NCI-H524 (cell line): ENCODE measurements at places on chromosomes 12 and 14.
A peak's percentile ranks its signal among the peaks of the same experiment; 100 is the strongest.

DNA sequence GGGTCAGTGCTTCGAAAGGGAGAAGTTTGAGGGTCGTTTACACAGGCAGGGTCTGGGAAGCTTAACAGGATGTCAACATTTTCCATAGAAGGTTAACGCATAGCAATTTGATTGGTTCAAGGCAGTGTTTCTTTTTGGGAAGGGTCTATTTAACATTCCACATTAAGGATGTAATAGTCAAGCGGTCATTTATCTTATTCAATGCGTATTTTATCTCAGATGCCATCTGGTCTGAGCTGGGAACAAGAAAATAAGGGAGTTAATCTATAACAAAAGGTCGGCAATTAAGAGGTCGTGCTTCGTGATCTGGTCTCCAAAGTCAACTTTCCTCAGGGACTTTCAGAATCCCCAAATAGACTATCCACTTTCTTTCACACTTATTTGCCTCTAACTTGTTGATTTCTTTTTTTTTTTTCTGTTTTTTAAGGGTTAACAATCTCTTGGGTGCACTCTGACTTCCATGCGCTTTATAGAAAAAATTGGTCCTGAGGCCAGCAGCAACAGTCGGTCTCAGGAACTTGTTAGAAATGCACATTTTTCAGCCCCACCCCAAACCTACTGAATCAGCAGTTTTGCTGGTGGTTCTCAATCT, 550 bp upstream of the RESF1 start:
- DNase-seq: peak; percentile 13

GRCh38 chr12:88510843-88511242, 69.4 kb downstream of the KITLG start:
- no peak for DNase-seq

GRCh38 chr12:5830111-5830510, 114.9 kb downstream of the ANO2 start:
- DNase-seq: no peak

GRCh38 chr12:15644700-15645099, 144.5 kb downstream of the EPS8 start:
- DNase-seq: no peak

- no peak for DNase-seq
Measured at GRCh38 chr14:33699300-33699983, 251.4 kb downstream of the EGLN3 start.

GRCh38 chr12:45216230-45216982, 511 bp downstream of the ANO6 start:
- DNase-seq: peak; percentile 23

DNA sequence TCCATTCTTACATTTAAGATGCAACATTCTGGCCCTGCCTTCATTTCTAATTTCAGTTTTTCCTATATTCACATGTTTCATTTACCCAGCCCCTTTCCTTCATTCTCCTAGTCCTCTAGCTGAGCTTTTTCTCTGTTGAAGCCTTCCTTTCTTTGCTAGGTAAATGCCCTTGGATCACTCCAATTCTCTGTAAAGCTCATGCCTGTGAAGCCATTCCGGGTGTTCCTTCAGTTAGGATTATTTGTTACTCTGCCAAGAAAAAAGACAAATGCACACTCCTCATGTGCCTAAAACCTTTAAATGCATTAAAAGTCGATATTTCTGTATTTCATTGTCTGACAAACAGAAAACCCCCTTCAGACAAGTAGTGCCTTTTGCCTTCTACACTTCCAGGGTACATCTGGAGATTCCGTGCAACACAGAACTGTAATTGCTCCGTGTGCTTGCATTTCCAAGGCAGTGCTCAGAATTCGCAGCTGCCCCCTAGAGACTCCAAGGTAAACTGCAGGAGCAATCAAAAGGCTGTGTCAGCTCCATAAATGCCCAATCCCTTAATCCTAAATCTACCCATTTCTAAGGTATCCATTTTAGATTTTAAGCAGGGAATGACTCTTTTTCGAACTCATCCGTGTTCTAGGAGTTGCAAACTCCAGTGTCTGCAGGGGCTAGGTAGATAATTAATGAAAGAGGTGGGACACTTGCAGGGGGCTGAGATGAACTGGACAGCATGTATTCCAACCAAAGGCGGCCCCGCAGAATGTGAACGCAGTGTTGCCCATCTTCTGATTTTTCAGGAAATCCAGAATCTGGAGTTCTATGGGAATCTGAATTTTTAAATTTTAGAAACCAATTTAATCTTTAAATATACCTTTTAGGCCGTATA, 320.2 kb downstream of the GRIN2B start:
- no peak for DNase-seq

- DNase-seq: no peak
Measured at GRCh38 chr14:104436047-104436591, 143.4 kb upstream of the C14orf180 start.

DNA sequence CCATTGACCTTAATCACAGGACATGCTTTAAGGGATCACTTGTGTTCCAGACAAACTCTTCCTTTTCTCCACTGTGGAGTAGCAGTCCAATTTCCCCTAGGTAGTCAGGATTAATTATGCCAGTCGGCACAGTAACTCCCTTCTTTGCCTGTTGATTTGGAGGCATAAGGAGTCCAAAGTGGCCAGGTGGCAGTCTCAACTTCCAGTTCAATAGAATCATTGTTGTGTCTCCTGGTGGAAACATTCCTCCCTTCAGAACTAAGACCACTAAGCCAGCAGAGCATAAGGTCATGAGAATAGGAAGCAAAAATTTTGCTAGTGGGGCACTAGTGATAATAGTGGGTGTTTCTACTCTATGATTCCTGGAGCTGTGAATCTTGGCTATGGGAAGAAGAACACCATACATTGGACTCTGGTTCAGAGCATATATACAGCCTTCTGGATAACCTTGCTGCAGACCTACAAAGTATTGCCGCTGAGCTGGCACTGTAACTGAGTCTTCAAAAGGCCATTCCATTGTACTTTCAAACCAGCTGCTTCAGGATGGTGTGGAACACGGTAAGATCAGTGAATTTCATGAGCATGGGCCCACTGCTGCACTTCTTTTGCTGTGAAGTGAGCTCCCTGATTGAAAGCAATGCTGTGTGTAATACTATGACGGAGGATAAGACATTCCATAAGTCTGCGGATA, 147.3 kb upstream of the MAX start:
- no peak for DNase-seq

- DNase-seq: peak; percentile 83
Measured at GRCh38 chr14:34300882-34301734, 160.9 kb downstream of the SPTSSA start.

- no peak for DNase-seq
Measured at GRCh38 chr12:55280991-55281390, 15.4 kb downstream of the OR6C6 start.

- DNase-seq: no peak
Measured at GRCh38 chr12:59887178-59887577, 291.3 kb downstream of the SLC16A7 start.

- no peak for DNase-seq
Measured at GRCh38 chr12:7695237-7695560, 376 bp downstream of the GDF3 start.

GRCh38 chr12:20410734-20411133, 42.4 kb downstream of the PDE3A start:
- no peak for DNase-seq

DNA sequence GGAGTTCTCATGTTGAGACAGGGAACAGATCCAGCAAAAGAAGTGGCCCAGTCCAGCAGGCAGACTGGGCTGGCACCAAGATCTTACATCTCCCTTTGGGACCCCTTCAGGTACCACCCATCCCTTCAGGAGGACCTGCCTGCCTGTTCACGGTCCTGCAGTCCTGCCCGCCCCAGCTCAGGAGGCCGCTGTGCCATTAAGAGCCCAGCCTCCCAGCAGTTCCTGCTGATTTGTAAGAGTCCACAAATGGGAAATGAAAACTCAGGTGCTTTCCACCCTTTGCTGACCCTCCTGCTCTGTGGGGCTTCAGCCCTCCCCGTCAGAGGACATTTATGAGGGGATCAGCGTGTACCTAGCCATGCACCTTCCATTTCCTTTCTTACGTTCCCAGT, 39.5 kb downstream of the C14orf132 start:
- DNase-seq: no peak

- DNase-seq: no peak
Measured at GRCh38 chr12:3110578-3110977, 33.4 kb downstream of the TSPAN9 start.

DNA sequence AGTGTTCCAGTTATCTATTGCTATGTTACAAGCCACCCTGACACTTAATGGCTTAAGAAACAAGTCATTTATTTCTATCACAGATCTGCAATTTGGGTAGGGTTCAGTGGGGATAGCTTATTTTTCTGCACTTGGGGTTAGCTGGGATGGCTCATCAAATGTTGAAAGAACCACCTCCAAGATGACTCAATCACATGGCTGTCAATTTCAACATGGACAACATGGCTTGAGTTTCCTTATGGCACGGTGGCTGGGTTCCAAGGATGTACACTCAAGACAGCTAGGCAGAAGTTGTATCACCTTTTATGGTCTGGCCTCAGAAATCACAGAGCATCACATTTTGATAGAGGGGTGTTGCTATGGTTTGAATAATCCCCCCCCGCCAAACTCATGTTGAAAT, 24.5 kb upstream of the IGF1 start:
- DNase-seq: no peak

GRCh38 chr14:50006141-50006540, 110.2 kb downstream of the VCPKMT start:
- DNase-seq: no peak

DNA sequence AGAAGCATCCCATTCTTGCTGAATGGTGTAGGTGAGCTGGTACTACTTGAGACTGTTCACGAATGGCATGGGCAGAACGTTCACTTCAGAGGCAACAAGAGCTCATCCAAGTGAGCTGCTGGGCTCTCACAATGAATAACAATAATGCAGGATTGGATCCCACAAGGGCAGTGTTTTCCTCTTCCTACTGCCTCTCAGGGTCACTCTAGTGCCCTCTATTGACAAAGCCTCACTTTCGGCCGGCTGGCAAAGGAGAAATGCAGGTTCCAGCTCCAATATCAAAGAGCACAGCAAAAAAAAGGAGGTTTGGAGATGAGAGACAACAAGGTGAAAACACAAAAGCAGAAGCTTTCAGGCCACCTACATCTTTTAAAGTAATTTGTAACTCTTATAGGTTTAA, 74.6 kb upstream of the MYF6 start:
- DNase-seq: peak; percentile 5

- no peak for DNase-seq
Measured at GRCh38 chr12:89762498-89763170, 54.0 kb upstream of the ATP2B1 start.

DNA sequence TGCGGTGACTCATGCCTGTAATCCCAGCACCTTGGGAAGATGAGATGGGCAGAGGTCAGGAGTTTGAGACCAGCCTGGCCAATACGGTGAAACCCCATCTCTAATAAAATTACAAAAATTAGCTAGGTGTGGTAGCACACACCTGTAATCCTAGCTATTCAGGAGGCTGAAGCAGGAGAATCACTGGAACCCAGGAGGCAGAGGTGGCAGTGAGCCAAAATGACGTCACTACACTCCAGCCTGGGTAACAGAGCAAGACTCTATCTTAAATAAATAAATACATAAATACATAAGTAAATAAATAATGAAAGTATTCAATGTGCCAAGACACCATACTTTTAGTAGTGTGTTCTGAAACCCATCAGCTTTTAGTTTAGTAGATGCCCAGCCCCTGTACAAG, 308.1 kb upstream of the FLRT2 start:
- no peak for DNase-seq

DNA sequence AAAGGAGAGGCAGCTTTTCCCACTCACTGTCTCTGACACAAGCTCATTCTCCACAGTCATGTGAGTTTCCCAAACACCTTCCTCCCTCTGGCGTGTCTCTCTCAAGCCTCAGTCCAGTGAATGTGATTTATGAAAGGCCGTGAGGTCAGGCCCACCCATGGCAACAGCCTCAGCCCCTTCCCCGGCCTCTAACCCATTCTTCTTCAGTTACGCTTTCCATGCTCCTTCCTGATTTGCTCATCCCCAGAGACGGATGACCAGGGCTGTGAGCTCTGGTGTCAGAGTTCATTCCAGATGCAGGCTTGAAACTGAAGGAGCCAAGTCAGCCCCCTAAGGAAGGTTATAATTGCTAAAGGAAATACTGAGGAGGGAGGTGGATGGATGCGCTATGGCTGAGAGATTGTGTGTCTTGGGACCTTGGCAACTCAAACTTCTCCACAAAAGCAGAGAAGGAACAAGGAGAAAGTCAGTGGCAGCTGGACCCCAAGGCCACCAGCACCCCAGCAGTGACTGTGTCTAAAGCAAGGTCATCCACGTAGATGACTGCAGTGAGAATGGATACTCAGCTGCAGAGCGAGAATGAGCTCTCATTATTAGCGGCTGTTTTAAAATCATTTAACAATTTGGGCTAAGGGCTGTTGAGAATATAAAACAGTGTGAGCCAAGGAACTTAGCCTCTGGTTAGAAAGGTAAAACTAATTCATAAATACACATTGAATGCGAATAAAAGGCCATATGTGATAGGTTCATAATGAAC, 84.1 kb downstream of the FBXL14 start:
- DNase-seq: no peak

DNA sequence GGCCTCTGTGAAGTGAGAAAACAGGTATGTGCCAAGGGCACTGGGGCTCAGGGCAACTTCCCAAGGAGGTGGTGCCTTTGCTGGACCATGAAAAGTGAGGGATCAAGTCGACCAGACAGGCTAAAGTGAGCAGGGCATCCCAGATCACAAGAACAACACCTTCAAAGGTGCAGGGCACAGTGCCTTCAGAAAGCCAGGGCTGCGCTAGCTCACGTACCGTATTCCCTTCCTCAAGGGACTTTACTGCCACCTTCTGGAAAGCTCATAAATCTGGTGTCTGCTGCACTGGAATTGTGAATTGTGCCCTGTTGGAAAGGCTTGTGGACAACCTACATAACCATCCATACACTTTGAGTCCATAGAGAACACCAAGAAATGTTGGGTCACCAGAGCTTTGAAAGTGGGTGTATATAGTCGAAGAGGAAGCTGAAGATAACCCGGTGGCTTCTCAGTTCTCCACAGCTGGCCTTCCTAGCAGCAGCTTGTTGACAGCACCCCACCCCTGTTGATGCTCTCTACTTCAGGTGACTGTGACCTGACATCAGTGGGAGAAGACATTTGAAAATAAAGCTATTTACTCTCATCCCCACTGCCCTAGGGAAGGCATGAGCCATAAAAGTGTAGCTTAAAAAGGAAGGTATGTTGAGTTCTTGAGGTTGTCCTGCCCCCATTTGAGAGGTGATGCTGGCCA, 24.5 kb downstream of the FIGNL2 start:
- peak; percentile 78 for DNase-seq

GRCh38 chr12:113090740-113091139, 34.2 kb downstream of the DTX1 start:
- DNase-seq: no peak
